ENCODE measurements at places on chromosomes 11 and 22.

DNA sequence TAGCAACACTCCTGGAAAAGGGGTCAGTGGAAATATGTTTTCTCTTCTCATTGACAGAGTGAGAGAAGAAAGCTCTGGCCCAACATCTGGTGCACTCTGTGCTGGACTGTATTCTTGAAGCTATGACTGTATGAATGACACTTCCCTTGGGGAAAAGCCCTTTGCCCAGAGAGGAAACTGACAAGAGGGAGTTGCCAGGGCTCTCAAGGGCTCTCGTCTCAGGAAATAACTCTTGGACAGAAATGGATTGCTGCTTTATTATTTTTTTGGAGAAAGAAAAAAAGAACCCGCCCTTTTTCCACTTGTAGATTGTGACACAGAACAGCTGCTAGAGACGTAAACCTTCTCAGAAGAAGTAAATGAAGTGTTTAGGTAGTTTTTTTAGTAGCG, 11.4 kb downstream of the ETS1 start:
- no peak for DNase-seq

DNA sequence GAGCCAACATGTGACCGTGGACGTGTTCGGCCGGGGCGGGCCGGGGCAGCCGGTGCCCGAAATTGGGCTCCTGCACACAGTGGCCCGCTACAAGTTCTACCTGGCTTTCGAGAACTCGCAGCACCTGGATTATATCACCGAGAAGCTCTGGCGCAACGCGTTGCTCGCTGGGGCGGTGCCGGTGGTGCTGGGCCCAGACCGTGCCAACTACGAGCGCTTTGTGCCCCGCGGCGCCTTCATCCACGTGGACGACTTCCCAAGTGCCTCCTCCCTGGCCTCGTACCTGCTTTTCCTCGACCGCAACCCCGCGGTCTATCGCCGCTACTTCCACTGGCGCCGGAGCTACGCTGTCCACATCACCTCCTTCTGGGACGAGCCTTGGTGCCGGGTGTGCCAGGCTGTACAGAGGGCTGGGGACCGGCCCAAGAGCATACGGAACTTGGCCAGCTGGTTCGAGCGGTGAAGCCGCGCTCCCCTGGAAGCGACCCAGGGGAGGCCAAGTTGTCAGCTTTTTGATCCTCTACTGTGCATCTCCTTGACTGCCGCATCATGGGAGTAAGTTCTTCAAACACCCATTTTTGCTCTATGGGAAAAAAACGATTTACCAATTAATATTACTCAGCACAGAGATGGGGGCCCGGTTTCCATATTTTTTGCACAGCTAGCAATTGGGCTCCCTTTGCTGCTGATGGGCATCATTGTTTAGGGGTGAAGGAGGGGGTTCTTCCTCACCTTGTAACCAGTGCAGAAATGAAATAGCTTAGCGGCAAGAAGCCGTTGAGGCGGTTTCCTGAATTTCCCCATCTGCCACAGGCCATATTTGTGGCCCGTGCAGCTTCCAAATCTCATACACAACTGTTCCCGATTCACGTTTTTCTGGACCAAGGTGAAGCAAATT, 1.8 kb downstream of the FUT4 start:
- no peak for DNase-seq

- DNase-seq = no peak
Measured at GRCh38 chr22:44202261-44202789, 21.6 kb downstream of the PARVG start.

GRCh38 chr11:116420030-116420429, 352.8 kb downstream of the BUD13 start:
- no peak for DNase-seq

GRCh38 chr11:61974766-61975631, 7.6 kb upstream of the FTH1 start:
- DNase-seq = no peak

- DNase-seq = no peak
Measured at GRCh38 chr22:45298934-45299505, 10.7 kb upstream of the FAM118A start.

GRCh38 chr22:24952837-24953383, 394 bp downstream of the KIAA1671 start:
- no peak for DNase-seq

DNA sequence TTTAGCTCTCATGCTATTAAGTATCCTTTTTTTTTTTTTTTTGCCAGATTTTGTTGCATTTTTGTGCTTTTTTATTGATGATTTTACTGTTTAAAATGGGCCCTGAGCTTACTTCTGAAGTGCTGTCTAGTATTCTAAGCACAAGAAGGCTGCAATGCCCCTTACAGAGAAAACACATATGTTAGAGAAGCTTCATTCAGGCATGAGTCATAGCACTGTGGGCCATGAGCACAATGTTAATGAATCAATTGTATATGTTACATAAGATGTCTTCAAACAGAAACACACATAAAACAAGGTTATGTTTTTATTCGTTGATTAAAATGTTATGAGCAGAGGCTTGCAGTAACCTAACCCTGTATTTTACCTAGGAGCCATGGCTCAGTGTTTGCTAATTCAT, 117.8 kb upstream of the C11orf87 start:
- DNase-seq = no peak

DNA sequence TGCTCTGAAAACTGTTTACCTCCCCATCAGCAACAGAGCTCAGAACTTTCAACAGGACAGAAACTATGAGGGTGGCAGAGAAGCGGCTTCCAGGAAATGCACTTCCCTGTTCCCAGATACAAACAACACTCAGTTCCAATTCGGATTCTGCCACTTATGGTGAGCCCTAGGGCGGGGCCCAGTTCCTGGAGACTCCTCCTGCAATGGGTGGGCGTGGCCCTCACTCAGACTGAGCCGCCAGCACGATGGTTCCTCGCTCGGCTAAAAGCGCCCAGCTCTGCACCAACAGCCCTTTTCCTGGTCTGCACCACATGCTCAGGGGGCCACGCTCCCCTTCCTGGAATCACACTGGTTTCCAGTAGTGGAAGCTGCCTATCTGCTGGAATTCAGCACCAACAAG, 314.1 kb downstream of the CTTN start:
- DNase-seq = no peak

DNA sequence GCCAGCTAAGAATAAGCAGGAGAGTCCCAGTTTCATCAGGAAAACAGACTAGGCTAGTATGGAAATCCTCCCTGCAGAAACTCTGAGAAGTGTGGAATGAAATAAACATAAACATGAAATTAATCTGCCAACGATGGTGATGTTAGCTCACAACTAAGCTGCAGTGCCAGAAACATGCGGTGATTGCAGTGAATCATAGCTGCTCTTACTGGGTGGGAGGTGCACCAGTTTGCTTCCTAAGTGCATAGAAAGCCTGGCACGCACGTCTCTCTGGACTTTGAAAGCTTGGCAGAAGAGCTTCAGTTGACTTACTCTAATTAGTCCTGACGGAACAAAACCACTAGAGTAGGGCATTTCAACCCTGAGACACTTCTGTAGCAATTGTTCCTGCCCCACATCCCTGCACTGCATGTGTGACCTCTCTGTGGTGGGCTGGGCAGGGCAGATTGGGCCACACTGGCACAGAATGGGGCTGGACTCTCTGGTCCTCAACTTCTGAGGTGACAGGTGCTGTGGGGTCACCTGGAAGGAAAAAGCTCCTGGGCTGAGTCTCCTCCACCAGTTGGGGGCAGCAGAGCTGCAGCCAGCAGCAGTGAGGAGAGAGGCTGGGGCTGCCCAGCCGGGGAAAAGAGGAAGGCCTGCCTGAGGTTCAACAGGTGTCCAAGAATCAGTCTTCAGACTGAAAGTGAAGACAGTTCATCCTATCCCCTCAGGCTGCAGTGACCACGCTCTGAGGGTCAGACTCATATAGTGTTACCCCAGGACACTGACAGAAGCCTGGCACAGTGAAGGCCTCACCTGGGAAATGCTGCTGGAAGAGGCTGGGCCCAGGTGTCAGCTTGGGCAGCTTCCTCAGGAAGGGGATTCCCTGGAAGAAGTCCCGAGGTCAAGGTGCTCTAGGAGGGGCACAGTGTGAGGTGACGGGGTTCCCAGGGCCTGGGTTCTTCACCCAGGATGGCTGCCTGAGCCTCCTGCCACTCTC, 40.5 kb downstream of the GGTLC2 start:
- no peak for DNase-seq

DNA sequence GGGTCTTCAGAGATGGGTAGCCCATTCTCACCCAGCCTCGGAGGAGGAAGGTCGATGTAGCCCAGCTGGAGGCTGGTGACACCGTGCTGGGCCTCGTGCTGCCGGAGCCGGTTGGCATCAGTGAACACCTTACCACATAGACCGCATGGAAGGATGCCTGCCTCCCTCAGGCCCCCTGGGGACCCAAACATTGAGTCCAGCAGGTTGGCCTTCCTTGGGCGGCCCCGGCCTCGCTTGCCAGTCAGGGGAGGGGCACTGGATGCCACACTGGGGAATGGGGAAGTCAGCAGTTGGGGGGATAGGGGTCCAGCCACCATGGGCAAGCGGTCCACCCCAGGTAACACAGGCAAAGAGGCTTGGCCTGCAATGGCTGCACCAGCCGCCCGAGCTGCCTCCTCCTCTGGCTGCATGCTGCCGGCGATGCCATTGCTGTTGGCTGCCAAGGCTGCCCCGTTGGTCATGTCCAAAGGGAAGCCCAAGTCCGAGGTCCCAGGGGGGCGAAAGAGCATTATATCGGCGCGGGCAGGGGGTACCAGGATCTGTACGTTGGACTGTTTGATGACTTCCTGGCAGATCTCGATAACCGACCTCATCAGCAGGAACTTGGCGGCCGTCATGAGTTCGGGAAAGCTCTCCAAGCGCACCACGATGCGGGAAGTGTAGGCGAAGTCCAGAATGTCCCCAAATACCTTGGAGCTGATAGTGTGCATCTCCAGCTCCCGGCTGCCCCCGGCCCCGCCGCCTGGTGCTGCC, 1.4 kb downstream of the PATZ1 start:
- no peak for DNase-seq

- no peak for DNase-seq
Measured at GRCh38 chr11:69392104-69392653, 89.3 kb upstream of the LINC01488 start.

- no peak for DNase-seq
Measured at GRCh38 chr11:83736684-83737083, 450.5 kb upstream of the CCDC90B start.

GRCh38 chr11:118623269-118623655, 15.8 kb downstream of the PHLDB1 start:
- DNase-seq = no peak

DNA sequence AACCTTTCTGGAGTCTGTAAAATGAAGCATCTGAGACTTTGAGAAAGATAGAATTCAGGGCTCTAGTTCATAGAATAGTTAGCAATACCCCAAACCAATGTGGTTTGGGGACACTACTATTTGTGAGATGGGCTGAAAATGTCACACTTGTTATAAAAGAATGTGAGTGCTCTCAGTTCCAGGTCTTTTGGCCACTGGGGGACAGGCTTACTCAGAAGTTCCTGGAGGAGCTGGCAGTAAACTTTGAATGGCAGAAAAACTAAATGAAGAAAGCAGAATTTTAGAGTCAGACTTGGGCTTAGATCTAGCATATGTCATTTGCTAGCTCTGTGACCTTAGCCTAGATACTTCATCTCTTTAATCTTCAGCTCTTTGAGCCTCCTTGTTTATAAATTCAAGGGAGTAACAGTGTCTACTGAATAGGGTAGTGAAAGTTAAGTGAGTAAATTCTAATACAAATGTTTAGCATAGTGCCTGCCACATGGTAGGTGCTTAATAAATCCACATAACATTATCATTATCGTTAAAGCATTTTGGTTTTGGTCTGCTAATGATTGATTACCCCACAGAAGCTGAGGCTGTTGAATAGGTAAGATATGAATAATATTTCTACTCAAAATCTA, 3.7 kb downstream of the LYVE1 start:
- DNase-seq = no peak

- no peak for DNase-seq
Measured at GRCh38 chr11:27640954-27641353, 59.3 kb downstream of the BDNF start.

- DNase-seq = no peak
Measured at GRCh38 chr11:30818721-30819120, 232.6 kb upstream of the MPPED2 start.

DNA sequence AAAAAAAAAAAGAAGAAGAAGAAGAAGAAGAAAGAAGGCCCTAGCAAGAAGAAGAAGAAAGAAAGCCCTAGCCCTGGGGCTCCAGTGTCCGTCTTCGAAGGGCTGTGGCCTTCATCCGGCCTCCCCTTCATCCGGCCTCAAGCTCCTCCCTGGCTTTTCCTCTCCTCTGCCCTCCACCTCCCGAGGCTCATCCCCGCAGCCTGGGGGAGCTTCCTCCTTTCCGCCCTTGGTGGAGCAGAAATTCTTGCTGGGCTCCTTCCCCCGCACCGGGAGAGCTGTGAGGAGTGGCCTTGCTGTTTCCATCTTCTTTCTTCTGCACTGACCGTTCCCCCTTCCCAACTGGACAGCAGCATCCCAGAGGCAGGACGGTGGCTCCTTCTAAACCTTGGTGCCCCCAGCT, 9.5 kb upstream of the LTO1 start:
- DNase-seq = no peak

GRCh38 chr22:33220476-33221080, 162.4 kb upstream of the SYN3 start:
- no peak for DNase-seq

DNA sequence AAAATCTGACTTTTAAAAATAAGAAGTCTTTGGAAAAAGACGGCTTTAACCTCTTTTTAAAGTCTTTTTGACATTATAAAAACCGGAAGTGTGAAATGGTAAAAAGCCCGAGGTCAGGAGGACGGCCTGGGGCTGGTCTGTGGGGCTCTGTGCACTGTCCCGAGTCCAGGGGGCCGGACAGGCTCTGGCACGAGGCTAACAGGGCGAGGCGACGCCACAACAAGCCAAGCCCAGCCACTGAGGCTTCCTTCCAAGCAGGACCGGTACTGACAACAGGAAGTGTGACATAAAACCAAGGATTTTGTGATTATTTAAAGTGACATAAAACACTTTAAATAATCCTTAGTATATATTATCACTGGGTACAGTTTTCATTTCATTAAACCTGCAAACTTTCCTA, 39.2 kb downstream of the BRD1 start:
- no peak for DNase-seq

GRCh38 chr22:28768701-28769393, 3.6 kb upstream of the CCDC117 start:
- no peak for DNase-seq

DNA sequence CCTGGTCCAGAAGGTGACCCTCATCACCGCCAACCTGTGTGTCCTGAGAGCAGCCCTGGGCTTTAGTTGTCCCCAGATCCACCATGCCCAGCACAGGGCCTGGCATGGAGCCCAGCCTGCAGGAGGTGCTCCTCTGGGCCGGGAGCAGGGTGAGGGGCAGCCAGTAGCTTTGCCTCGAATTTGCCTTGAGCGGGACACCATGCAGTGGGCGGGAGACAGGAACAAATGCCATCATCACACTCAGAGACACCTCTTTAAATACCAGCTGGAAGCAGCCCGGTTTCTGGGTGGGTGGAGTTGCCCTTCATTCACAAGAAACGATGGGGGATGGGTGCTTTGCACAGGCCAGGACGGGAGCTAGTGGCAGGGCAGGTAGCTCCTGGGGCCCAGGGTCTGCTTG, 19.3 kb downstream of the FLRT1 start:
- no peak for DNase-seq

Measured in cerebellar nuclear complex (tissue), 1 donor.